PC-9 (cell line): ENCODE measurements at places on chromosomes 12 and 14.
A peak's percentile ranks its signal among the peaks of the same experiment; 100 is the strongest.

GRCh38 chr12:100574187-100575074, 947 bp downstream of the GAS2L3 start:
- no peak for DNase-seq

- DNase-seq, result no peak
Observed at GRCh38 chr12:128076188-128076587, 190.8 kb upstream of the TMEM132C start.

GRCh38 chr12:119341020-119341419, 6.5 kb downstream of the CCDC60 start:
- no peak for DNase-seq

DNA sequence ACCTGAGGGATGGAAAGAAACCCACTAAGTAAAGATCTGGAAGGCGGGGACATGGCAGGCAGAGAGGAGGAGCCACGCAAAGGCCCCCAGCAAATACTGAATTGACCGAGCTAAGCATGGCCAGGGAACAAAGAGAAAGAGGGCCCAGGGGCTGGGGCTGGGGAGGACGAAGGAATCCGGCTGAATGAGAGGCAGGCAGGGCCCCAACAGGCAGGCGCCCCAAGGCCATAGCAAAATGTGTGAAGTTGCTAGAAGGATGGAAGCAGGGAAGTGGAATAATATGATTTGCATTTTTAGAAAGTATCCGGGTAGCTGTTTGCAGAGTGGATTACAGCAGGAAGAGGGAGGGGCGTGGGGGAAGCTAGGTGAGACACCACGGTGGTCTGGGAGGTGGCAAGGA, 49.1 kb downstream of the RFLNA start:
- no peak for DNase-seq

GRCh38 chr12:12086973-12087692, 16.4 kb downstream of the BCL2L14 start:
- no peak for DNase-seq

- no peak for DNase-seq
Observed at GRCh38 chr12:109575683-109576082, 2.1 kb downstream of the MVK start.

DNA sequence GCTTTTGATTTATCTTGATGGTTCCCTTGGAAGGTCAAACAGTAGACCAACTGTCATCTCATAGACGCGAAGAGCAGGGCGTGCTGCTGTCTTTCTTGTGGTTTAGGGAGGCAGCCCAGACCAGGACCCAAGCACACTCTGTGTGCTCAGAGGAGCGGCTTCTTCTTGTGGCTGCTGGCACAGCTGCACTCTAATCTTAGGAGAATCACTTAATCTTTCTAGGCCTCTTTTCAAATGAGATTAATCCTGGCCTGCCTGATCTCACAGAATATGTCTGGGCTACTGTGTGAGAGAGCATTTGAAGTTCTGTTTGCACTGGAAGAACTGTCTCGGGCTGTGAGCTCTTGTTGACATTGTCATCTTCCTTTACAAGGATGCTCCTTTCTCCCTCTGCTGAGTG, 60.0 kb upstream of the TRAF3 start:
- no peak for DNase-seq

- no peak for DNase-seq
Observed at GRCh38 chr12:2168808-2169207, 116.0 kb downstream of the CACNA1C start.

- DNase-seq, result no peak
Observed at GRCh38 chr14:75445236-75445635, 17.4 kb downstream of the JDP2 start.

GRCh38 chr12:120546050-120546386, 11.9 kb downstream of the RNF10 start:
- DNase-seq, result no peak

GRCh38 chr14:42057111-42057510, 450.4 kb downstream of the LRFN5 start:
- no peak for DNase-seq

DNA sequence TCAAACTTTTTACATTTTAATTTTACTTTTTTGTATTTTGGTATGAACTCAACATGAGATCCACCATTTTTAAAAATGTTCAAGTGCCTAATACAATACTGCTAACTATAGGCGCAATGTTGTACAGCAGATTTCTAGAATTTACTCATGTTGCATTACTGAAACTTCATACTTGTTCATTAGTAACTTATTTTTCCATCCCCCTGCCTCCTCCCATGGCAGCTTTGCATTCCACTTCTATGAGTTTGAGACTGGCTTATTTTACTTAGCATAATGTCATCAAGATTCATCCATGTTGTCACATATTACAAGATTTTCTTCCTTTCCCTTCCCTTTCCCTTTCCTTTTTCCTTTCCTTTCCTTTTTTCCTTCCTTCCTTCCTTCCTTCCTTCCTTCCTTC, 825.9 kb downstream of the SLC16A7 start:
- DNase-seq, result no peak

- no peak for DNase-seq
Observed at GRCh38 chr14:65470404-65470880, 57.9 kb downstream of the FUT8 start.

DNA sequence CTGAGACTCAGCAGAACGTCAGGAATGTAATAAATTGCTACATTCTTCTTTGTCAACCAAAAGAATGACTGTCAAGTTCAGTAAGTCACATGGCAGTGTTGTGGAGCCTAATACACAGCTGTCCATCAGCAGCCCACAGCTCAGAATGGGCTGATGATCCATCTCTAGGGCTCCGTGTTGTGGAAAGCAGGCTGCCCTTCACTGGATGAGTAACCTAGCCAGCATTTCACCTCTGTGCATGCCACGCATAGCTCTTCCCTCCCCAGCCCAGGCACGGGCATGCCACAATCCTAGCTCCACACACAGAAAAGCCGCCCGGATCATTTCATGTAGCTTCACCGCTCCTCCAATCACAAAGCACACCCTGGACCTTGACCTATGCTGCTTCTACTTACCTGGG, 878.0 kb upstream of the TMEM132C start:
- DNase-seq, result no peak

- no peak for DNase-seq
Observed at GRCh38 chr14:92719421-92719820, 29.0 kb downstream of the LGMN start.

- peak; percentile 93 for DNase-seq
Observed at GRCh38 chr12:47082796-47083621, 3.2 kb upstream of the AMIGO2 start.

GRCh38 chr12:98379106-98379505, 136.3 kb upstream of the TMPO start:
- no peak for DNase-seq

DNA sequence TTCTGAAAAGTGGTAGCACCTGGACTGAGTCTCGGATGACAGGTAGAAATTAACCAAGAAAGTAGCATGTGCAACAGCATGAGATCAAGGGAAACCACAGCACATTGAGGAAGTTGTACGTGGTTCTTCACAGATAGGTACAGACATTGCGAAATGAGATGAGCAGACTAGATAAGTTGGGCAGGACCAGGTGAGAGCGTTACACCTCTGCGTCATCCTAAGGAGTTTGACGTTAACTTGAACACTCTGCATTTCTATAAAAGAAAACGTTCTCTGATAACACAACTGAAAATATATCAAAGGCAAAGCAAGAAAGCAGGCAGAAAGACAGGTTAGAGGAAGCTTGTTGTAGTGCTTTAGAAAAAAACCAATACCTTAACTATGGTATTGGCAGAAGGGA, 98.5 kb upstream of the RASSF8 start:
- DNase-seq, result no peak

DNA sequence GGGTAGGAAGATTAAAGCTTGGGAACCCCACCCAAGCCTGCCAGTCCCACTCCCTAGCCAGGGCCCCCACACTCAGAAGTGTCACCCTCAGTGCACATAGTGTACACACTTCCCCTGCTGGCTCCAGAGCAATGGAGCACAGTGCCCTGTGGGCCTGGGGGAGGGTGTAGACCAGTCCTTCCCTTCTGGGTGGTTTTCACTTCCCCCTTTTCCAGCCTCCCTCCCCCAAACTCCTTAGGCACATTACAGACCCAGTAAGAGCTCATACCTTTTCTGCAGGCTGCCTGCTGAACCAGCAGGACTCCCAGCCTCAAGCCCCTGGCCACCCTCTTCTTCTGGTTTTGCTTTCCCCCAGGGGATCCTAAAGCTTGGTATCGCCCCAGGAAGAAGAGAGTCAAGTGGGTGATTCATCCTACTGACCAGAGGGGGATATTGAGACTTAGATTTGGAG, at the start of gene ZNF385A:
Gene ZNF385A (minus strand): TSS at position 143 of the 451 bp plus-strand sequence. CDS start 219 bp downstream, outside the sequence.
- no peak for DNase-seq

DNA sequence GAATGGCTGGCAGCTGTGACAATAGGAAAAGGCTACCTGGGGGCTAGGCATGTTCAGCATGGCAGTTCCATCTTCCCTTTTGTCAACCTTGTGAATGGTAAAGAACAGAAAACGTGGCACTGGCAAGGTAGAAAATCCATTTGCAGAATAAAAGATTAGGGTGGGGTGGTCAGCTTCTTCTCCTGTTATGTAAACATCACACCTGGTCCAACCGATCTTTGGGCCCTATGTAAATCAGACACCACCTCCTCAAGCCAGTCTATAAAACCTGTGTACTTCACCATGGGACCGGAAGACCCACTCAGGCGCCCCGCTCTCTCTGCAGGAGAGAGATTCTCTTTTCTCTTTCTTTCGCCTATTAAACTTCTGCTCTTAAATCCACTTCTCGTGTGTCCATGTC, 19.6 kb upstream of the TMEM30B start:
- DNase-seq, result no peak

DNA sequence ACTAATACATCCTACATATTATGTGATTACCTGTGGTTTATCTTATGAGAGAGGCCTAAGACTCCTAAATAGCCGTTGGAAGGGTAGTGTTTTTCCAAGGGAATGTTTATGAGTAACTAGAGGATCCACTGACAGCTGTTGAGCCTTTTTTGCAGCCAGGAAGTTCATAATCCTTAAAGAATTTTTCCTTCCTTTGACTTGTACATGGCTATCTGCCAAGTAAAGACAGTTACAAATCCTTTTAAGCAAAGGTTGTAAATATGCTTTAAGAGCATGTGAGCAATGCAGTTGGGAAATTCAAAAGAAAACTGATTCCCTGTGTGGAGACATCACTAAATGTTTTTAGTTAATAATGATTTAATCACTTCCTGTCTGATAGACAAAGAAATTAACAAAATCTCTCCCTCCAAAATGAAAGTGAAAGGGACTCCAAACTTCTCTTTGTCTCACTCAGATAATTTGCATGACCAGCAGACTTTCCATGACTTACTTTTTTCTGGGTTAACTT, 333.8 kb downstream of the PDZRN4 start:
- DNase-seq, result no peak

DNA sequence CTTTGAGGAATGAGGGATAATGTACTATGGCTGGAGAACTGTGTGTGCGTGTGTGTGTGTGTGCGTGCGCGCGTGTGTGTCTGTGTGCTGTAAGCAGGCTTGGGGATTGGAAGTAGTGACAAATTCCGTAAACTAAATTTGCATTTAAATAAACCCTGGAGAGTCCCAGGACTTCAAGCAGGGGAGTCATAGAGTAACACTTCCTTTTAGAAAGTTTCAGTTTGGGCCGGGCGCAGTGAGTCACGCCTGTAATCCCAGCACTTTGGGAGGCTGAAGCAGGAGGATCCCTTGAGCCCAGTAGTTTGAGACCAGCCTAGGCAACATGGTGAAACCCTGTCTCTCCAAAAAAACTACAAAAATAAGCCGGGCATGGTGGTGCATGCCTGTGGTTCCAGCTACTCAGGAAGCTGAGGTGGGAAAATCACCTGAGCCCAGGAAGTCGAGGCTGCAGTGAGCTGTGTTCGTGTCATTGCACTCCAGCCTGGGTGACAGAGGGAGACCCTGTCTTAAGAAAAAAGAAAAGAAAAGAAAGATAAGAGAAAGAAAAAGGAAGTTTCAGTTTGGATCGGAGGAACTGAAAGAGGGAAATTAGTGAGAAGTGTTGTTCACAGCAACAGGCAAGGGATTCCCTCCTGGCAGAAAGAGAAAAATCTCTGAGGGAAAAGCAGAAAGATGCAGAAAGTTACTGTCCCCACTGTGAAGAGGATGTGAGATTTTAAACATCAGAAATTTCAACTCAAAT, 222.7 kb upstream of the SOX5 start:
- no peak for DNase-seq

GRCh38 chr12:28390761-28391385, 200.6 kb downstream of the CCDC91 start:
- no peak for DNase-seq

DNA sequence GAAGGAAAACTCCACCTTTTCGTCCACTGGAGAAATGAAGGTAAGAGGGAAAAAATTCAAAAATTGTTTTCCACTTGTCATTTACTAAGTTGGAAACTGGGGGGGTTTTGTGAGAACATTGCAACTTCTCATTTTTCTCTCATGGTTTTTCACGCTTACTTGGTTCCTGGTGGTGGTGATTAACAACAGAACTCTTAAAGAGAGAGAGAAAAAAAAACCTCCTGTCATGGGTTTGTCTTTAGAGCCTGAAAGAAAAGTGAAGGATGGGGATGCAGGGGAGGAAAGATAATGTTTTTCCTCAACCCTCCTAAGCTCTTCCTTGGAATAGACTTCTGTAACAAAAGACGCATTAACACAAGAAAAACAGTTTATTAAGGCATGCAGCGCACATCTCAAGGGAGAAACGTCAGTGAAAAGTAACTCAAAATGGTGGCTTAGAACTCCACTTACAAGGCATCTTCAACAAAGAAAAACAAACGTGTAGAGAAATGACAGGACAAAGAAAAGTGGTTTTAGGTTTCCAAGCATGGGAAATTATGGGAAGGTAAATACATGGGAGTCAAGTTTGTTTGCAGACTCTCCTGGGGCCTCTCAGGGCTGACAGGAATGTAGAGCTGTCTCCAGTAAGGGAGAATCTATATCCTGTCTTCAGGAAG, 81.9 kb upstream of the ATF7IP start:
- DNase-seq, result no peak

- no peak for DNase-seq
Observed at GRCh38 chr14:104509673-104510072, 69.9 kb upstream of the C14orf180 start.

DNA sequence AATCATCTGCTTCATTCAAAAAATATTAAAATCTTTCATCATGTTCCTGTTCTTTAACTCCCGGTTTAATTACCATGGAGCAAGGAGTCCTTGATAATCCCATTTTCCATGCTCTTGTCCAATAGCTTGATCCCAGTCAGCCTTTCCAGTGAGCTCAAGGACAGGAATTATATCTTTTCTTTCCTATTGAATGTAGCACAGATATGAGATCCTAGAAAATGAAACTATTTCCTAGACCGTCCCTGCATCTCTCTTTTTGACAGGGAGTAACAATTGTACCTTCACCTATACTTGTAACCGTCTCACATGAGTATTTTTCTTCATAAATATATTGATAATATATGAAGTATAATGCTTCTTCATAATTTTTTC, 35.6 kb downstream of the PIK3C2G start:
- DNase-seq, result no peak

GRCh38 chr12:49687941-49688340, 19.3 kb downstream of the FMNL3 start:
- no peak for DNase-seq

DNA sequence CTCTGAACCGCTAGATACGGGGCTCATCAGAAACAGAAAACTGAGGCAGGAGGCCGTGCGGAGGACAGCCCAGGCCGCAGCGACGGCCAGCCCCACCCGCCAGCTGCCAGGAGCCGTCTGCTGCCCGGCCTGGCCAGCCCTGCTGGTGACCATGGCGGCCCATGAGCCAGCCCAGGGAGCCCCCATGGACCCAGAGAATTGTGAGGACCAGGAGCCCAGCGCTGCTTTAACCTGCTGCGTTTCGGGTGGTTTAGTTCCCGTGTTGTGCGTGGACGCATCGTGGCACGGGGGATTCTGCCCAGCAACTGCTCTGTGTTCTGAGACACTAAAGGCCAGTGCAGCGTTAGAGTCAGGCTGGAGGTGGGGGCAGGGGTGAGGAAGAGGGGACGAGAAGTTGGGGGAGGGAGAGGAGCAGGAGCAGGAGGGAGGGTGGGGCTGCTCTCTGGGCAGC, 44.2 kb downstream of the NOC4L start:
- DNase-seq, result no peak
